ENCODE measurements at places on chromosomes 2 and 18. TPM values are rescaled to one million over a fixed set of nuclear protein-coding genes. Genes with fewer than 3 reads are reported as not detected.
A peak's percentile ranks its signal among the peaks of the same experiment; 100 is the strongest.

DNA sequence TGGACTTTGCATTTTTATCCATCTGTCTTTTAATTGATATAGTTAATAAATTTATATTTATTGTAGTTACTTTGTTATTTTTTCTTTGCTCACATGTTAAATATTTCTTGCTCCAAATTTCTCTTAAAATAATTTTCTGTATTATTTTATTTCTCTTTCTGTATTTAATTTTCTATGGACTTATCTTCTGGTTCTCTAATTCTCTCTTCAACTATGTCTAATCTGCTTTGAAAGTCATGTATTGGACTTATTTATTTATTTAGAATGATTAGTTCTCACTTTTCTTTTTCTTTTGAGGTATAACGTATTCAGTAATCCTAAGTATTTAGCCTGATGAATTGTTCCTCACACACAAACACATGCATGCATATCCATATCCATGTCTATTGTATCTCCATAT, 53.1 kb downstream of the ASB1 start:
- no peaks in the 10 kb centered on the region for H3K27me3 ChIP-seq
- no peak for DNase-seq
- H3K4me3 ChIP-seq: no peak overlapping the region
- H3K36me3 ChIP-seq: peaks cover 11% of the 10 kb centered on the region
- H3K4me1 ChIP-seq: 0 out of 2 replicates have a peak, but pooled peaks cover 2% of the 10 kb centered on the region

- H3K27me3 ChIP-seq: no peaks in the 10 kb centered on the region
- peaks cover 13% of the 10 kb centered on the region for H3K4me1 ChIP-seq
- no peaks in the 10 kb centered on the region for H3K36me3 ChIP-seq
- DNase-seq: no peak
- no peak overlapping the region for H3K4me3 ChIP-seq
- H3K27ac ChIP-seq: no peak overlapping the region
These were observed 177.9 kb upstream of the RAB6C start for GRCh38 chr2:129801575-129801974.

DNA sequence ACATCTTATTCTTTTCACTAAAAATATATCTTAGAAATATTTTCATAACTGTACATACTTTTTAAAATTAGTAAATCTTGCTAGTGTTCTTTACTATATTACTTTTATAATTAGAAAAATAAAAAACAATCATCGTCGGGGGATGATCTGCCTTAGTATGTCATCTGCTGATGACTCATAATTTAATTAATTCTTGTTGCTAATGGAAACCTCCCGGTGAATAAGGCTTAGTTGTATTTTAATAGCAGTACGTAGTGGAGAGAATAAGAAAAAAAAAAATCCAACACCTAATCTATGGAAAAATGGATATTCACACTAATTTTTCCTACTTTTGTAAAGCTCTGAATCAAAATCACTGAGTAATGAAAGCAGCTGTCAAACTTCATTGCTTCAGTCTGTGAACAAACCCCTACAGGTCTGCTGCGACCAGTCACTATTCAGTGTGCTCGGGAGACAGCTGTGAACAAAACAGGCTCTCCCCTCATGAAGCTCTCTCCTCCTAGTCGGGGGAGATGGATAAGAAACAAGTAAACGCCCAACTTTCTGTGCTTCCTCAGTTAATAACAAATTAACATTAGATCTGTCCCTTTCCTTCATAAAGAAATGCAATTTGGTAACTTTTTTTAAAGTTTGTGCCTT, 97.4 kb upstream of the UPP2 start:
- no peaks in the 10 kb centered on the region for H3K27me3 ChIP-seq
- H3K4me1 ChIP-seq: peaks cover 4% of the 10 kb centered on the region
- H3K36me3 ChIP-seq: no peaks in the 10 kb centered on the region
- no peak overlapping the region for H3K4me3 ChIP-seq
- no peak for DNase-seq
- no peak overlapping the region for H3K27ac ChIP-seq

- H3K36me3 ChIP-seq: no peaks in the 10 kb centered on the region
- H3K4me1 ChIP-seq: no peaks in the 10 kb centered on the region
- DNase-seq: no peak
- no peaks in the 10 kb centered on the region for H3K27me3 ChIP-seq
These were observed 51.3 kb upstream of the FOSL2 start for GRCh38 chr2:28341208-28341891.

The DSG2 gene
- 107 TPM for total RNA-seq

The IL36RN gene
- not detected for total RNA-seq

GRCh38 chr18:4781873-4782272, 326.8 kb upstream of the DLGAP1 start:
- peaks cover 14% of the 10 kb centered on the region for H3K36me3 ChIP-seq
- H3K4me1 ChIP-seq: no peaks in the 10 kb centered on the region
- no peak overlapping the region for H3K27ac ChIP-seq
- DNase-seq: no peak
- H3K27me3 ChIP-seq: no peaks in the 10 kb centered on the region

The SGPP2 gene
- not detected for total RNA-seq

DNA sequence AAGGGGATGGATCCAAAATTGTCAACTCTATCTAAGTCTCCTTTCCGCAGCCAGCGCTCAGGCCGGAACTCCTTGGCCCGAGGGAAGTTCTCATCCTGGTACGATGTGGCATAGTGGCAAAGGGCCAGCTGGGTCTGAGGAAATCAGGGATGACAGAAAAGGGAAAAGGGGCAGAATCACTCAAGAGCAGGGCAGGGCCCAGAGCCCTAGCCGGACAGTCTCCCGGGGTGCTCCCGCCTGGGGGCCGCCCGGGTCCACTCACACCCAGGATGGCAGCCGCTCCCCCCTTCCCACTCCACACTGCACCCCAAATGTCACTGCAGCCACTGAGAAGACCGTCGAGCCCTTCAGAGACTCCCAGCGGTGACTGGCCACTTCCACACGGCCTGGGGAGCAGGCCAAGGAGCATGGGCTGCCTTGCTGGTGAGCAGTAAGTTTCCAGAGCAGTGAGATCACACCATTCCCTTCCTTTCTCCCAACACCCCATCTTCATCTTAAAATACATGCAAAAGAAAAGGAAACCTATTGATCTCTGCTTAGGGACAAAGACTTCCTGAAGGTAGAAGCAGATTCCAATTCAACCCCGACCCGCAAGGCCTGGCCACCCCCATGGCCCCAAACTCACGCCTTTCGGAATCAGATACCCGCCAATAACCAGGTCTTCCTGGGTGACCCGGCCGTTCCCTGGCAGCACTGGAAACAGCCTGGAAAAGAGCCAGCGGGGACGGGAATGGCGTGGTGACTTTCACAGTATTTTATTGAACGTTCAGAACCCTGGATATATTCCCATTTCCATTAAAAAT, 26.7 kb downstream of the CYP27C1 start:
- H3K36me3 ChIP-seq: no peaks in the 10 kb centered on the region
- no peak overlapping the region for H3K4me3 ChIP-seq
- H3K27me3 ChIP-seq: no peaks in the 10 kb centered on the region
- no peak overlapping the region for H3K27ac ChIP-seq

GRCh38 chr2:126857502-126857901, 41.2 kb upstream of the TEX51 start:
- H3K4me1 ChIP-seq: no peaks in the 10 kb centered on the region
- DNase-seq: no peak
- no peaks in the 10 kb centered on the region for H3K36me3 ChIP-seq

The GCG gene
- not detected for total RNA-seq

DNA sequence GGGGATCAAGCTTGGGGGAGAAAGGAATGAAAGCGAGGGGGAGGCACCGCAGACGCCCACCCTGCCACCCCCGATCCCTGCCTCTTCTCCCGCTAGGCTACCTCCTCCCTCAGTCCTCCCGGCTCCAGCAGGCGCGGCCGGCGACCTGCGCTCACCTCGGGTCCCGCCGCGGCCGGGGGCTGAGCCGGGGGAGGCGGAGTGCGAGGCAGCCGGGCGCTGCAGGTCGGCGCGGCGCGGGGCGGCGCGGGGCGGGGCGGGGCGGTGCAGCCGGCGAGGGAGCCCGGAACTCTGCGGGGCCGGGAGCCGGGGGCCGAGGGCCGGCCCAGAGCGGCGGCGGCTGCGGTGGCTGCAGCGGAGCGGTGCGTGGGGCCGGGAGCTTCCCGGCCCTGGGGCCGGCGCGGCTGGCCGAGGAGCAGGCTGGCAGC, 477 bp downstream of the ACVR1 start:
- no peaks in the 10 kb centered on the region for H3K36me3 ChIP-seq
- H3K4me1 ChIP-seq: peaks cover 3% of the 10 kb centered on the region
- H3K27me3 ChIP-seq: no peaks in the 10 kb centered on the region
- H3K27ac ChIP-seq: no peak overlapping the region
- H3K4me3 ChIP-seq: peak overlapping the region; percentile 97

The DNAJC27 gene
- total RNA-seq: 4.6 TPM

All from H9 (cell line).